ENCODE measurements at places on chromosomes 2 and 18. TPM values are rescaled to one million over a fixed set of nuclear protein-coding genes. Genes with fewer than 3 reads are reported as not detected.

The ACKR3 gene
- 1.6 TPM for total RNA-seq

The DPYSL5 gene
- total RNA-seq = not detected

The AQP4 gene
- total RNA-seq = not detected

The GALNT5 gene
- total RNA-seq = 12.7 TPM

The CRIM1 gene
- total RNA-seq = 237 TPM

The ETAA1 gene
- 14.0 TPM for total RNA-seq

The ZNG1B gene
- total RNA-seq = 31.7 TPM

The FAM110C gene
- 31.2 TPM for total RNA-seq

The C2orf80 gene
- not detected for total RNA-seq
